CD4-positive, alpha-beta memory T cell (primary cell): ENCODE measurements at places on chromosomes 12 and 14. TPM values are rescaled to one million over a fixed set of nuclear protein-coding genes. Genes with fewer than 3 reads are reported as not detected.

The SLC5A8 gene
- total RNA-seq, result not detected

The PAX9 gene
- total RNA-seq, result not detected

The KRT72 gene
- 7.7 TPM for total RNA-seq

The NINJ2 gene
- 3.7 TPM for total RNA-seq

DNA sequence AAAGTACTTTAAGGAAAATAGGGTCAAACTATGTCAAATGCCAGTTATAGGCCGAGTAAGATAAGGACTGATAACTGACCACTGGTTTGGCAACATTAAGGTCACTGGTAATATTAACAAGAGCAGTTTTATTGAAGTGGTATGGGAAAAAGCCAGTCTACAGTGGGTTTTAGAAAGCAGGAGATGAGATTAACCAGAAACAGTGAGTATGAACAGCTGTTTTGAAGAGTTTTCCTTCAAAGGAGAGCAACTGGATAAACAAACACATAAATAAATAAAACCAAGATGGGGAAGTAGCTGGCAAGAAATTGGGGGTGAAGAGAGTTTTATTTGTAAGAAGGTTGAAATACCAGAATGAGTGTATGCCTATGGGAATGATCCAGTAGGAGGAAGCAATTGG, 30.3 kb downstream of the KITLG start:
- no peak for DNase-seq

GRCh38 chr12:3705354-3705675, 47.6 kb downstream of the CRACR2A start:
- no peak for DNase-seq

- no peak for DNase-seq
Measured at GRCh38 chr12:130680451-130680990, 35.6 kb downstream of the RIMBP2 start.

DNA sequence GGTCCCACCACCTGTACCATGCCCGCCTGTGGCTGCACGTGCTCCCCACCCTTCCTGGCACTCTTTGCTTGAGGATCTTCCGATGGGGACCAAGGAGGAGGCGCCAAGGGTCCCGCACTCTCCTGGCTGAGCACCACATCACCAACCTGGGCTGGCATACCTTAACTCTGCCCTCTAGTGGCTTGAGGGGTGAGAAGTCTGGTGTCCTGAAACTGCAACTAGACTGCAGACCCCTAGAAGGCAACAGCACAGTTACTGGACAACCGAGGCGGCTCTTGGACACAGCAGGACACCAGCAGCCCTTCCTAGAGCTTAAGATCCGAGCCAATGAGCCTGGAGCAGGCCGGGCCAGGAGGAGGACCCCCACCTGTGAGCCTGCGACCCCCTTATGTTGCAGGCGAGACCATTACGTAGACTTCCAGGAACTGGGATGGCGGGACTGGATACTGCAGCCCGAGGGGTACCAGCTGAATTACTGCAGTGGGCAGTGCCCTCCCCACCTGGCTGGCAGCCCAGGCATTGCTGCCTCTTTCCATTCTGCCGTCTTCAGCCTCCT, 1.1 kb downstream of the INHBE start:
- peak; percentile 28 for DNase-seq
